ENCODE measurements at places on chromosomes 12 and 14.

GRCh38 chr14:95153866-95154265 lies 3.5 kb downstream of the DICER1 start:
- DNase-seq, result no peak

DNA sequence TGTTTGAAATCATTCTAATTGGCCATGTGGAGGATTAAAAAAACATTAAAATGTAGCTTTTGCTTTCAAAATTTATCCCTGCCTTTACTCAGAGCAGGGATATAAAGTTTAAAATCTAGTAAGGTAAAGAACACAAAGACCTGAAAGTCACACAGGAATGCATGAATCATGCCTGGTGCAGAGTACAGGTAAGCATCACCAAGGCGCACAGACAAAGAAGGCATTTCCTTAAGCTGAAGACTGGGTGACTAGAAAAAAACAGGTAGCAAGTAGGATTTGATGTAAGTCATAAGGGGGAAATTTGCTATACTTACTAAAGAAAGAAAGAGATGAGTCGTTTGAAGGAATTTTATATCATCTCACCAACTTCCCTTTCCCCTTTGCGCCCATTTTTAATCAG lies 405.6 kb downstream of the GXYLT1 start:
- no peak for DNase-seq

DNA sequence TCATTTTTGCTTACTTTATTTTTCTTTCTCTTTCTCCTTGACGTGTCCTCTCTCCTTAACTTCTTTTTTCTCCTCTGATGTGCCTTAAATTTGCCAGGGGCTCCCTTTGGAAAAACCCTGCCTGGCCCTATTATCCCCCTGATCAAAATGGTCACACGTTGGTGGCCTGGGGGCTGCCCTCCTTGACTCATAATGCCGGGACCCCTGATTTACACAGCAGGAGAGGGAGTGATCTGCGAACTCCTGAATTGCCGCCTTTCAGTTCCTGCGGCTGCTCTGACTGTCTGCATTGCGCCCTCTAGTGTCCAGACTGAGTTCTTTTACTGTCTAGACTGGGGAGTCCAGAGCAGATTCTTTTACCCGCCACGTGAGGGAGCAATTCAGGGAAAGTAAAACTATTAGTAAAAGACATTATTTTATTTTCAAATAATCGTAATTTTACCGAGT lies 44.8 kb upstream of the GZMB start:
- DNase-seq, result peak; percentile 95

DNA sequence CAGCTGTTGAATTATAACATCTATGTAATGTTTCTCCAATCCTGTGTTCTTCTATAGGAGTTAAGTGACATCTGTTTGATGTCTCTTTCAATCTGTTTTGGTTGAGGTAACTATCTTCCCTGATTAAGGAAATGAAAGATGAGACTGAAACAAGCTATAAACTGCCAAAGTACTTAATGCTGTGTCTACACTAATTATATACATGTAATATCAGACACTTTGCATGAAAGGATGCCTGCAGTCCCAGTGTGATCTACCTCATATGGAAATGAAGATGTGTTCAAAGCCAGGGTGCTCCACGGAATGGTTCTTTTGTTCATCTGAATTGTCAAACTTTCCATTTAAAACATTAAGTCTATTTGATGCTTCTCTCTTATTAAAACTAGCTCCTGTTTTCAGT lies 958.3 kb downstream of the GALC start:
- no peak for DNase-seq

GRCh38 chr12:16021676-16022075 lies 110.5 kb downstream of the DERA start:
- DNase-seq, result no peak

DNA sequence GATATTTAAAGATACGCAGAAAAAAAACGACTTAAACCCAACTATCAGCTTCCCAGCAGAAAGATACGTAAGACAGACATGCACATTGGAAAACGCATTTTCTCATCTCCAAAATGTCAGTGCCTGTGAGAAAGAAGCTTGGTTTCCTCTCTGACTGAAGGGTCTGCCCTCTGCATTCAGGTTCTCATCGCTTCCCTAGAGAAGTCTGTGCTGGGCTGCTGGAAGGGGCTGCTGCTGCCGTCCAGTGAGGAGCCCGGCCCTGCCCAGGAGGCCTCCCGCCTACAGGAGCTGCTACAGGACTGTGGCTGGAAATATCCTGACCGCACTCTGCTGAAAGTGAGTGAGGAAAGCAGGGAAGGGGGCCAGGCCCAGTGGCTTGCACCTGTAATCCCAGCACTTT lies 4.7 kb upstream of the PFDN5 start:
- DNase-seq, result no peak

GRCh38 chr12:92272061-92272964 lies 126.7 kb upstream of the BTG1 start:
- DNase-seq, result no peak

DNA sequence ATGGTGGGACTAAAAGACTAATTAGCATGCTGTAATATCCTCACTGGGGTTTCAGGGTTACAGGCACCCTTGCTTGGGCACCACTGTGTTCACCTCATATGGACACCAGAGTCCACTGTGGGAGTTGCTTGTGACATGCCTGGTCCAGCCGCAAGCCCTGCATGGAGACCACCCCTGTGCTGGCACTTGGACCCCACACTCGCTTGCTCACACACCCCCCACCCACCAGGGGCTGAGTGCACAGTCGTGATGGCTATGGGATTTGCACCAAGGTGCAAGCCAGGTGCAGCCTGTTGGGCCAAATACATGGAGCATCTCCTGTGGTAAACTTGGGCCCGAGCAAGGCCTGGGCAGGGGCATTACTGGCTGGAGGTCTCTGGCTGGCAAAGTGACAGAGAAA lies 129.1 kb downstream of the SYT10 start:
- DNase-seq, result no peak

- DNase-seq, result no peak
Observed at GRCh38 chr12:86188226-86188625, 68.0 kb downstream of the MGAT4C start.

GRCh38 chr12:93612776-93613175 lies 40.3 kb downstream of the SOCS2 start:
- no peak for DNase-seq
